ENCODE measurements at places on chromosomes 2 and 18.

DNA sequence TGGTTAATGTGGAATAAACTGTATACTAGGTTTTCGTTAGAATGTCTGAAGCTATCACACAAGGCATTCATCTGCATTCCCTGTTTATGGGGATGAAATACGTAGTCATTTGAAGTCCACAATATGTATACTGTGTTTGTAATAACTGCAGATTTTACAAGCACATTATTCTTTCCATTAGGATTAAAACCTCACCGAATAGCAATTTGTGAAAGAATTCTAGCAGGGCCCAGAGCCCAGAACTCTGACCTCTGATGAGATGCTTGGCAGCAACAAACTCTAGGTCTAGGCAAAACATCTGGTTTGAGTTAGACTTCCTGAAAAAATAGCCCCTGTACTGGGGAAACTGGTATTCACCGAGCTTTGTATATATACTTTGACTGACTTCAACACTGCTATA is 158.2 kb downstream of the SRBD1 start:
- no peak for DNase-seq

DNA sequence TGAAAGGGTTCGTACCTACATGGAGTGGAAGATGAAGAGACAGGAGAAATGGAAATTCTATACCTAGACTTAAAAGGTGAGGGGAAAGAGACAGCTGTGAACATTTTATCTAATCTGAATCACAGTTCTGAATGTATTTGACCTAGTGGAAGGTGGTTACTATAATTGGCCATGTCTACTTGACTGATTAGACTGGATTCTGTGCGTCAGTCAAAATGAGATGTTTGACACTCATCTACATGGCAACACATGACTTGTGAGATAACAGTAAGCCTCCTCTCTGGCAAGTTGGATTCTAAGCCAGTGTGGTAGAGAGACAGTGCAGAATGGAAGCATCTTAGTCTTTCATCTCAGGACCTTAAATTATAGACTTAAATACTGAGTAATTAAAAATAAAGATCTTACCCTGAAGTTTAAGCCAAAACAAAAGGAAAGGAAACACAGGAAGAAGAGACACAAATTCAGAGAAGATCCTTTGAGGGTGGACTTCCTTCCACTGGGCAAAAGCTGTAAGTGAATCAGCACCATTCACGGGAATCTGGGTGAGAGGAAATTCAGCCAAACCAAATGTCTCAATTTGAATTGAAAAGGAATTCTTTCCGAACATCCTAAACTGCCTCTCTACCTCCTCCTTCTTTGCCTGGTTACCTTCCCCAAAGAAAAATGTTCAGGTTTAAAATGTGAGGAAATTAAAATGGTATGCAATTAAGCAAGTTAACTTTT is 121.6 kb downstream of the EHBP1 start:
- DNase-seq, result no peak

DNA sequence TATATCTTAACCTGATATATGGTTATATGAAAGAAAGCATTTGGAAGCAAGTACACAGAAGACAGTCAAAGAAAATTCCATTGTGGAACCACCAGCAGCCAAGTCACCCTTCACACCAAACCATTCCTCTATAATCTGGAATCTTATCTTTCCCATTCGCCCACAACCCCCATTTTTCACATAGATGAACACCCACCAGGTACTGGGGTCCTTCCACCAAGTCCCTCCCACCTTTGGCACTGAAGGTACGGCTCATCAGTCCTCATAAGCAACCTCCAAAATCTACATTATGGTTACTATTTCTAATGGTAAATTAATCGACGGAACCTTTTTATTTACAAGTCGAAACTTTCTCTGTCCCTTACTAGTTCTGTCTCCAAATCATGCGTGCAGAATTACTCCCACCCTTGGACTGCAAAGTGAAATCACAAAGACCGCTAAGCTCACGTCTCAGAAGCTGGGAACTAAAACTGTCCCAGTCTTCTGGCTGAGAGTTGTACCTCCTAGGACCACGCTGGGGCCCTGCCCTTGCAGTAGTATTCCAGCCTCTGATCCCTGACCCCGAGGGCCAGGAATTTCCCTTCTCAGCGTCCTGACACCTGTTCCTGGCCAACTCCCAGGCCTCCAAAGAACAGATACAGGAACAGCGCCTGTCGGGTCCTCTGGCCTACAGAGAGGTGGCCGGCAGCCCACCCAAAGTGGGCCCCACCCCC is 702 bp downstream of the OLA1 start:
- no peak for DNase-seq

- DNase-seq, result no peak
Observed at GRCh38 chr18:35062408-35062807, 21.2 kb downstream of the MAPRE2 start.

DNA sequence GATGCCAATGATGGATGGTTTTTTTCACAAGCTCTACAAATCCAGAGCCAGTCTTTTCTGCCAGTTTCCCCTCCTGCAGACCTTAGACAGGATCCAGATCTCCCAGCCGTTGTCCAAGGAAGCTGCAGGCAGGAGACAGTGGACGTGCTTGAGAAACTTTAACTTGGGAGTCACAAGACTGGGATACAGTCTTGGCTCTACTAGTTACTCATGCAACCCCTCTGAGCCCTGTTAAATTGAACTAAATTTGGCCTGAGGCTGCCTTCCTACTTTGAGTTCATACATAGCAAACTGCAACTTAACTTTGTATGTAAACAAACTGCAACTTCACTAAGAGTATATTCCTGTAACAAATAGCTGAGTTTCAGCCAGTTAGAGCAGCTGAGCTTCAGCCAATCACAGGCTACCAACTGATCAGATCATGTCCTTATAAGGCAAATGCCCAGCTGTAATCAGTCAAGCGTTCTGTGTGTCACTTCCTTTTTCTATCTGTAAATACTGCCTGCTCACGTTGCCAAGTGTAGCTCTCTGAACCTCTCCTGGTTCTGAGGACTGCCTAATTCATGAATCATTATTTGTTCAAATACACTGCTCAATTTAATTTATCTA is 140.9 kb downstream of the CAPN13 start:
- no peak for DNase-seq

DNA sequence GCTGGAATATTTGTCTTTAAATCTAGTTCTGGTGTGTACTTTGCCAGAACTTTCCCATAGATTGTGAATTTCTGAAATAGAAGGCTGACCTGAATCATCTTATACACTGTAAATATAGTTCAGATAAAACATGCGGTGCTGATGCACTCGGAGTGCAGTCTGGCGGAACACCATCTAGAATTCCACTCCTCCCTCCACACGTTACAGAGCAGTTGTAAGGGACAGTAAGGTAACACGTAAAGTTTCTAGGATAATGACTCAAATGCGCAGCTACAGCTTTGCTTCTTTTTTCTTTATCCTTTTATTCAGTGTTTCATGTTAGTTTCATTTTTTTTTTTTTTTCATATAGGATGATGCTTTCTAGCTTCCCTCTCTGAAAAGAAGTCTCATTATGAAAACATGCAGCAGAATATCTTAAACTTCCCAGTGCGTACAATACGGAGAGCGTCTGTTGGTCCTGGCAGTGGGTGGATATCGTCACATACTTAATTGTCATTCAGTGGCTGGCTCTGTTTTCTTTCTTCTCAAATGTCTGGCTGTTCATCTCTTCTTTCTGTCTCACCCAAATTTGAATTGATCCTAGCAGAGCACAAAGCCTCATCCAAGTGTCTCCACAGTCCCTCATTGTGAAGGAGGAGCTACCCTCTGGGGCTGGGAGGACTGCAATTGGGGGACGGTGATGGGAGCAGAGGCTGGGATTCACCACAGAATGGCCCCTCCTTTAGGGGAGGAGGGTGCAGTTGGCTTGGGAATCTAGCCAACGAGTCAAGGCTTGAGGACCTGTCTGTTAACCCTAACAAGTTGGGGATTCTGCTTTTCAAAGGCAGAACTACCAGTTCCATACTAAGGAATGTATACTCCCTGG is 138.8 kb downstream of the MYT1L start:
- DNase-seq, result no peak

DNA sequence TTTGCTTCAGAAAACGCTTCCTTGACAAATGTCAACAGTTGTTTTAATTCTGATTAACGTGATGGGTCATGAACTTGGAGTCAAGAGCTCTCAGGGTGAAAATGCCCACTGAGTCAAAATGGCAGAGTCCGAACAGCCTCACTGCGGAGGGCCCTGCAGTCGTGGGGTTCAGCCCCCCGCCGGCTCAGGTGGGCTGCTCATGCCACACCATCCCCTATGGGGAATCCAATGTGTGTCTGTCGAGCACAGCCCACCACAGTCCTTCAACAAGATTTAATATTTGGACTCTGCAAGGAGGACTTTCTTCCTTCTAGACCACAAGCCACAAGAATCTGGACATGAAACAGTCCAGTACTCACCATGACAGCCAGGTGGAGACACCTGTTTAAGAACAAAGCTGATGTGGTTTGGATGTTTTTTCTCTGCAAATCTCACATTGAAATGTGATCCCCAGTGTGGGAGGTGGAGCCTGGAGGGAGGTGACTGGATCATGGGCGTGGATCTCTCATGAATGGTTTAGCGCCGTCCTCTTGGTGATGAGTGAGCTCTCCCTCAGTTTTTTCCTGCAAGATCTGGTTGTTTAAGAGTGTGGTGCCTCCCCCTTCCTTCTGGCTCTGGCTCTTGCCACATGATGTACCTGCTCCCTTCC is 201.0 kb downstream of the NDUFA10 start:
- no peak for DNase-seq

DNA sequence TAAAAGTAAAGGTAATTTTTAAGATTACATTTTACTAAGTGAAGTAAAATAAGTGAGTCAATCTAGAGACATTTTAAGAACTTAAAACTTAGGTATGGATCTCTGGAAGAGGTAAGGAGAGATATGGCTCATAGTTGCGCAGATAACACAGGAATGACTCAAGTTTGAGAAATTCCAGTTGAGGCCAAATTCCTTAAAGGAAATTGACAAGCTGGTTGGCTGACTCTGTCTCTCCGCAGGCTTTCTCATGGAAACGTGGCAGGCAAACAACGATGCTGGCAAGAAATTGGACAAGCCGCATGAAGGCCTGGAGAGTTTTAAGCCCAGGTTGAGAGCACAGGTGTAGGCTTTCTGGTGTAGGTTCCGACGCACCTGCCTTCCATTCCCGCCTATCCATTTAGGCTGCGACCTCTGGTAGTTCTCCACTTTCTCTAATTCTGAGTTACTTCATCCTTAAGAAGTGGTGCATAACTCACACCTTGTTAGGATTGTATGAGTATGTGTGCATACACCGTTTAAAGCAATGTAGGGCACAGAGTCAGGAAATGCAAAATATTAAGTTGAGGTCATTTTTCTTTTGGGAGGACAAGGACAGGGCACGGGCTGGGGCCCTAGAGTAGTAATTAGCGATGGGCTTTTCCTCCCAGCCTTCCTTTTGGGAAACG is 589 bp upstream of the DAW1 start:
- DNase-seq, result no peak

Data from activated B cell treated with CpG ODN at 0.5 μM for 24 hours (primary cell).